ENCODE measurements at places on chromosomes 13 and 19.
A peak's percentile ranks its signal among the peaks of the same experiment; 100 is the strongest.

DNA sequence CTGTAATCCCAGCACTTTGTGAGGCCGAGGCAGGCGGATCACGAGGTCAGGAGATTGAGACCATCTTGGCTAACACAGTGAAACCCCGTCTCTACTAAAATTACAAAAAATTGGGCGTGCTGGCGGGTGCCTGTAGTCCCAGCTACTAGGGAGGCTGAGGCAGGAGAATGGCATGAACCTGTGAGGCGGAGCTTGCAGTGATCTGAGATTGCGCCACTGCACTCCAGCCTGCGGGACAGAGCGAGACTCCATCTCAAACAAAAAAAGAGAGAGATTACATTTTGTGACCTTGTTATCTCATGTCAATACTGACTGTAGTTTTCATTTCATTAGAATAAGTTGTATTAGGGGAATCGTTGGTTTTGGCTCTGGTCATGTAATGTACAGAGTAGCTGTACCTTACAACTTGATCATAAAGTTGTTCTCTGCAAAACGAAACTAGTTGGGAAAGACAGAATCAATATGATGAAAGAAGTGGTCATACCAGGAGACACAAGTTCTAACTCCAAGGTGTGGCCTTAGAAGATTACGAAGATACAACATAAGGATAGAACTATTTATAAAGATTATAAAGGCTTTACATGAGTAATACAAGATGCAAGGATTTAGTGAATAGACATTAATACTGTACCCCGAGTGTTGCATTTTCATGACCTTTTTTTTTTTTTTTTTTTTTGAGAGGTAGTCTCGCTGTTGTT, 15.3 kb downstream of the TMEM38A start:
- no peak for DNase-seq

- no peak for DNase-seq
These were observed 928.6 kb downstream of the UQCRFS1 start for GRCh38 chr19:28284389-28284788.

GRCh38 chr13:40401911-40402776, 264.3 kb downstream of the FOXO1 start:
- DNase-seq, result no peak

DNA sequence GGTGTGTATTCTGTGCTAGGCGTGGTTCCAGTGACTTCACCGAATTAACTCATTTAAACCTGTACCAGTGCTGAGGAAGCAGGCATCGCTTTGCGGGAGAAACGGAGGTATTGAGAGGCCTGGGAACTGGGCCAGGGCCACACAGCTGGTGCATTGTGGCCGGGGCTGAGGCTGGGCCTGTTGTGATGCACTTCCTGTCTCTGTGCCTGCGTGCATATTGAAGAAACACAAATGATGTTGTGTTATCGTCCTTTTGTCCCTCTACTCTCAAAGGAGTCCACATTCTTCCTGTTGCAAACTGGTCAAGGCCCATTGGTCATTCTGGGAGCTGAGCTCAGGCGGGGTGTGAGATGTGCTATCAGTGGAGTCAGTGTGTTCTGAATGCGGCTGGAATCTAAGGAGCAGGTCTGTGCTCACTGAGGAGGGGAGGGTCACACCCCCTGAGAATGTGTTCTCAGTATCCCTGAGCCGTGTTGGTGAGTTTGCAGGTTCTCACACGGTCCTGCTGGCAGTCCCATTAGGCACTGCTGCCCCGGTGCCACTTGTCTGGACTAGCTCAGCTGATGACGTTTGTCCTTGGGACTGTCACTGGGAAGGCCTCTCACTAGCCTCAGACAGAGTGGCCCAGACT, 62.1 kb downstream of the ARHGEF7 start:
- no peak for DNase-seq

DNA sequence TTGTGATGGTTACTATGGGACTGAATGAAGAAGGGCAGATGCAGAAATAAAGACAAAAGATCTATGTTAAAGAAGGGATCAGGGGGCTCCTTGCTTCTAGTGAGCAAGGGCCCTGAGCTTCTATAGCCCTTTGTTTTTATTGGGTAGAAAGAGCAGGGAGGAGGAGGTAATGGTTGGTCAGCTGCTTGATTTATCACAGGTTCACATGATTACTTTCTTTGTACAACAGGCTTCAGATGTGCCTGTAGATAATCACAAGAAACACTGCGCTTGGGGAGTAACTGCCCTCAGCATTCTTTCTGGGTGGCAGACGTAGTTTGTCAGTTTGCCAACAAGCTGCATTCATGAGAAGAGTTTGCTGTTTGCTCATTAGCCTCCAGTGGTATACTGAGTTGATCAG, 4.8 kb upstream of the ZNF439 start:
- no peak for DNase-seq

- no peak for DNase-seq
These were observed 1.0 kb downstream of the SPPL2B start for GRCh38 chr19:2329501-2329916.

- no peak for DNase-seq
These were observed 407 bp downstream of the RAB3A start for GRCh38 chr19:18203408-18203862.

- DNase-seq, result no peak
These were observed 13.8 kb upstream of the RPS15 start for GRCh38 chr19:1424192-1424955.

DNA sequence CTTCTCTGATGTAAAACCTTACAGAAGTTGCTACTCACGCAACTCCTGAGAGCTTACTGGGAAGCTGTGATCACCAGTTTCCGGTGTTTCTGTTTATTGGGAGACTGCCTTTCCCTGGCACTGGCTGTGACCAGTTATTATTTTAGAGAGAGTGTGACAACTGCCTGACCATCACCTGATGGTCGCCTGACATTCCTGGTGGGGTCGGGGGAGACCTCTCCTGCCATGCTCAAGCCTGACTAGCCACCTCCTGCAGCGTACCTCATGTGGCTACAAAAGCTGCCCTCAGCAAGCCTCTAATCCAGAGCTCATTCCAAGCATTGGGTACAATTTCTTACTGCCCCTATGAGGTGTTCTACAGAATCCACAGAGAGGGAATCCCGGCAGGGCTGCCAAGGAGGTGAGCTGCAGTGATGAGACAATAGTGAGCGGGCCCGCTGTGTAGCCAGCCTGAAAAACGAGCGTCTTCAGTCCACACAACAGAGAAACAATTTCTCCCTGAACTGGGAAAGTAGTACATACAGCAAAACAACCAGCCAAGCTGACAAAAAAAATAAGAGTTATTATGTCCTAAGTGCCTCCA, 28.7 kb downstream of the GJA3 start:
- no peak for DNase-seq

- DNase-seq, result no peak
These were observed 16.9 kb upstream of the ZNF527 start for GRCh38 chr19:37353968-37354367.

- no peak for DNase-seq
These were observed 45.8 kb downstream of the CAPN12 start for GRCh38 chr19:38698225-38699026.

DNA sequence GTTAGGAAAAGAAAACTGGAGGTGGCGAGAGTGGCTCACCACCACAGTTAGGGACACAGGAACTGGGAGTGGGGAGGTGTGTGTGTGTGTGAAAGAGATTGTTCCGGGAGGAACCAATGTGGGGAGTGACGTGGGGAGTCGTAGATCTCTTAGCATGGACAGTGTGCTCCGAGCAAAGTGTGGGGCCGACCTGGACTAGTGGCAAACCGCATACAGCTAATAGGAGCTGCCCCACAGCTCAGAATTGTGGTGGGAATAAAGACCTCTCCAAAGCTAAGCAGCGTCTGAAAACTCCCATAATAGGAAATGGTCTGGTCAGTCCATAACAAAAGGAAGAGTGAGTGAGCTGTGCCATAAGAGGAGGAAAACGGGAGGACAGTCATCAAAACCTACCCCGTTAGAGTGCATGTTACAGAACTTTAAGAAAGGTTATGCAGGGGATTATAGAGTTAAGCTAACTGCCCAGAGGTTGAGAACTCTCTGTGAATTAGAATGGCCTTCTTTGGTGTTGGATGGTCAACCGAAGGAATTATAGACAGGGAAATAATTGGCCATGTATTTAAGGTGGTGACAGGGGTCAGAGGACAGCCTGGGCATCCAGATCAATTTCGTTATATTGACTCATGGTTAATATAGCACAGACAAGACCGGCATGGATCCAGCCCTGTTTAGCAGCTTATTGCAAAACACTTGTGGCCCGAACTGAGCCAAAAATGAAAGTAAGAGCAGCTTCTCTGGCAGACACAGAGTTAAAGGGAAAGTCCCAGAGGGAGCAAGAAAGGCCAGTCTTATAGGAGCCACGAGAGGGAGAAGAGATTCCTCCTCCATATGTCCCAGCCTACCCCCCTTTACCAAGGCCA, 8.9 kb upstream of the SLC15A1 start:
- DNase-seq, result no peak

DNA sequence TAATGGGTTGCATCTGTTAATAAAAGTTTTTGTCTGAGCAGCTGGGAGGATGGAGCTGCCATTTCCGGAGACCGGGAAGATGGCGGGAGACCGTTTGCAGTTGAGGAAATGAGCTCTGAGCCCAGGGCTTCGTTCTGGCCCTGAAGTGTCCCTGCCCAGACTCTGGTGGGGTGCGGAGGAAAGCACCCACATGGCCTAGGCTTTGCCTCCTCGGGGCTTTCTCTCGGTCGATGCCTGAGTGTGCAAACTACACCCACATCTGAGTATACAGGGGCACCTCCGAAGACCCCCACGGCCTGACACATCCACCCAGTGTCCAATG, 15.6 kb upstream of the NANOS3 start:
- DNase-seq, result no peak

- no peak for DNase-seq
These were observed 411.4 kb downstream of the LIG4 start for GRCh38 chr13:107803822-107804495.

- DNase-seq, result no peak
These were observed 50.7 kb downstream of the PCDH17 start for GRCh38 chr13:57682128-57682716.

- no peak for DNase-seq
These were observed 481 bp downstream of the ALOX5AP start for GRCh38 chr13:30735872-30736175.

DNA sequence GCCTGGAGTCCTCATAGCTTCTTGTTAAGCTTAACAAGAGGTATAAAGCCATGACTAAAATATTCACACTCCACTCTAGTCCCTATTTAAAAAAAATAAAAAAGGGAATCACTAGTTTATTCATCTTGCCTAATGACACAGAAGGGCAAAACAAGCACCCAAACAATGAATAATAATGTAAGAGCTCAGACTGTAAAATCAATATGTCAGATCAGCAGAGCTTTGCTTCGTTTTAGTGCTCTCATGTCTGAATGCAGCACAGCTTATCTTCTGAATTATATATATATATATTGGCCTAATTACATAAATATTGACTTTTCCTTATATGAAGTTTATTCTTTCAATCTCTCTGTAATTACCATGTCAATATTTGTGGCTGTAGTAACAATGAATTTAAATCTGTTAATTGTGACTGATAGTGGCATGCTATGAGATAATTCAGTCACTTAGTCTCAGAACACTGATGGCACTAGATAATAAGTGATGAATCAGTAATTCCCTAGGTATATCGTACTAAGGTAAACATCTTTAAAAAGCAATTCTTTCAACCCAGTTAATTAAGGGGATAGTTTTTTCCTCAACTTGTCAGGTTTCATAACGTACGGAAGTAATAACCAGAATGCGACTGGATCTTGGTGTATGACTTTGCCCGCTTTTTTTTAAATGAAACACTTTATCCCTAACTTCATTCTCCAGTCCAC, 361.9 kb upstream of the GPC6 start:
- no peak for DNase-seq

DNA sequence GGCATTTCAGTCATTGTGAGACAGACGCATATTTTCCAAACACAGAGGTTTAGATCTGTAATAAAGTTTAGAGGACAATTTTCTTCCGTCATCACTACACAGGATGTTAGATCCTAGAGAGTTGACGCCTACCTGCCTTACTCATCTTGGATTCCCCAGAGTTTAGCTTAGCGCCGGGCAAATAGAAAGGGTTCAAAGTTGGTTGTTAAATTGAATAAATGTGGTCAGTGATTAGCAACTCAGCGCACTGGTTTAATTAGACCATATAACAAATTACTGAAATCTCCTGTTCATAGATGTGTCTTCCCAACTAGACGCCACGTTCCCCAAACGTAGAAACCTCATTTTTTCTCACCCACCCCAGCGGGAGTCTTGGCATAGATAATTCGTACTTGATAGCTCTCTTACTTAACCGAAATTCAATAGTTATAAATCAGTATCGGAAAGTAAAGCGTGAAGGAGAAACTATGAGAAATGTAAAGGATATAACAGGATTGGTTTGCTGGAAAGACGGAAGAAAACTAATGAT, 726 bp upstream of the UFM1 start:
- no peak for DNase-seq

DNA sequence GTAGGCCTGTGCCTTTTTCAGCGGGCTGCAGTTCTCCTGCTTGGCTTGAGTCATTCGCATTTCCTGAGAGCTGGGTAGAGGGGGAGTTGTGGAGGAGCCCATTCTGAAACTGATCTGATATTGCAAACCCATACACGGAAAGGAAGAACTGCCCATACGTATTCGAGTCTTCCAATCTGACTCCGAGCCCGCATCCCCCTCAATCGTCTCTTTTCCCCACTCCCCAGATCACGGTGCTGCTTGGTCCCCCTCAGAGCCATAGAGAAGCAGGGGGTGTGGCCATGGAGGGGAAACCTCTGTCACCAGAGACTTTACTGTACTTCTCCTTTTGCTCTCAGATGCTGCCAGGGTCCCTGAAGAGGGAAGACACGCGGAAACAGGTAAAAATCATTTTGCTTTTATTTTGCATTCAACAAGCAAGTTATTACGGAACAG, at the start of gene CD22:
Gene CD22, plus strand, starts transcription at position 337 of the 435 bp plus-strand sequence. CDS start 2,854 bp downstream, outside the sequence.
- DNase-seq, result no peak

DNA sequence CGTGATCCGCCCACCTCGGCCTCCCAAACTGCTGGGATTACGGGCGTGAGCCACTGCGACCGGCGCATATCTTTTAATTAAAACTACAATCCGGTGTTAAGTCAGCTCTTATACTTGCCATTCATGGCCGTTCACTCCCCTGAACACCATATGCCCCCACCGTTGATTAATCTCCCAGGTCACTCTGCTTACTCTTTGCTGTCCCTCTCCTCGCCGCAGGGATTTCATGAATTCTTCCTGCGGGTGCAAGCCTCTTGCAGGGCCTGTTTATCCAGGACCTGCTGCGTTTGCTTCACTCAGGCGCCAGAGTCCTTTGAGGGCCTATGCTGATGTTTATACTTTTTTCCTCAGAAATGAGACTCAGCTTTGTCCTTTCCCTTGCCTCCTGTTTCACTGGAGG, 996 bp downstream of the ERVV-2 start:
- DNase-seq, result no peak

GRCh38 chr19:58563034-58563573, 4.7 kb upstream of the UBE2M start:
- DNase-seq, result no peak

DNA sequence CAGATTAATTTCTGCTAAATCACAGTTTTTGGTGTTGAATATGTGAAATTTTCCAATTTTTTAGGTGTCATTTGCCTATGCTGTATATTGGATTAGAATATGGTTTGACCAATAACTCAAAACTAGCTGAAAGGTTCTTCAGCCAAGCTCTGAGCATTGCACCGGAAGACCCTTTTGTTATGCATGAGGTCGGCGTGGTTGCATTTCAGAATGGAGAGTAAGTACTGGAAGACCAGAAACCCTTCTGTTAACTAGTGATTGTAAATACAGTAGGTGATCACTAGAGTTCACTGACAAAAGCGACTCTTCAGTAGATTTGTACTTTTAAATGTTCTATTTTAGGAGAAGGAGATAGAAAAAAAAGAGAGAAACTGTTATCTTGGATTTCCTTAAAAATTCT, 22.3 kb downstream of the CDC16 start:
- DNase-seq, result peak; percentile 25

- DNase-seq, result no peak
These were observed 3.4 kb upstream of the JUND start for GRCh38 chr19:18284712-18285360.

- no peak for DNase-seq
These were observed 11.0 kb upstream of the ACOD1 start for GRCh38 chr13:76937281-76937820.

All from iPS DF 19.7 (cell line).